Adrenal gland (tissue), 19 donors: ENCODE measurements at places on chromosomes 11 and 22.

- no peaks in the 10 kb centered on the region for H3K27me3 ChIP-seq
- no peak overlapping the region for H3K27ac ChIP-seq
- H3K4me3 ChIP-seq: no peak overlapping the region
- DNase-seq: no peak
- no peaks in the 10 kb centered on the region for H3K36me3 ChIP-seq
These were observed 380.1 kb upstream of the SYN3 start for GRCh38 chr22:33438273-33438672.

DNA sequence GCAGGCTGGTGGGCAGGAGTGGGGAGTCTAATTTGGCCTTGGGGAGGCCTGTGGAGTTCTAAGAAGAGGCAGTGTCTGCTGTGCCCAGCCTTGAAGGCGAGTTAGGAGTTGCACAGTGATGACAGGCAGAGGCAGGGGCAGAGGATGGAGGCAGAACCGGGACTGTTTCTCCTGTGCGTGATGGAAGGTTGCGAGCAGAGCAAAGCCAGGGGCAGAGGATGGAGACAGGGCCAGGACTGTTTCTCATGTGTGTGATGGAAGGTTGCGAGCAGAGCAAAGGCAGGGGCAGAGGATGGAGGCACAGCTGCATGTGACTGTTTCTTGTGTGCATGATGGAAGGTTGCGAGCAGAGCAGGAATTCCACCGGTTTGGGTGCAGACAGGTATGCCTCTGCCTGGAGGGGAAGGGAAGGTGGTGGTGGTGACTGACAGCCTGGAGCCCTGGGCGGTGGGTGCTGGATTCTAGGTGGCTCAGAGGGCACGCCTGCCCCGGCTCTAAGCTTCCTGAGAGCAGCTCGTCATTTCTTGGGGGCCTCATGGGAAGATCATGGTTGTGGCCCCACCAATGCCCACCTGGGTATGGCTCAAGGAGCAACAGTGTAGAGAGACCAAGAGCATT lies 8.7 kb downstream of the B4GALNT4 start:
- H3K4me3 ChIP-seq: no peak overlapping the region
- DNase-seq: no peak
- H3K36me3 ChIP-seq: no peaks in the 10 kb centered on the region

GRCh38 chr11:42462558-42463310 lies 849.1 kb upstream of the API5 start:
- no peak overlapping the region for H3K4me3 ChIP-seq
- H3K27ac ChIP-seq: no peak overlapping the region
- no peaks in the 10 kb centered on the region for H3K27me3 ChIP-seq
- no peak for DNase-seq
- H3K4me1 ChIP-seq: no peaks in the 10 kb centered on the region

DNA sequence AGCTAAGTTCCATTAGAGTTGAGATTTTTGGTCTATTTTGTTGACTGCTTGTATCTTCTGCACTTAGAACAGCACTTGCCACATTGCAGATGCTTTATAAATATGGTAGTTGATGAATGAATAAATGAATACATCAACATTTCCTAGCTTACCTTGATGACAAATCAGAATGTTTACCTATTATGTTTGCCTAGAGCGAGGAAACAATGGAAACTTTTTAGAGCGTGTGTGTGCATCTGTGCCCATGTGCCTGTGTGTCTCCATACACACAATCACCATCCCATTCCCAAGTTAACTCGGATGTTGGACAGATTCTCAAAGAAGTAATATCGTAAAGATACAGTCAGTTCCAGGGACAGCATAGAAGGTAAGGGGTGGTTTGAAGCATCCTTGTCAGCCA lies 139.1 kb downstream of the DBX1 start:
- no peak for DNase-seq
- H3K27me3 ChIP-seq: peaks cover 3% of the 10 kb centered on the region
- H3K27ac ChIP-seq: no peak overlapping the region

DNA sequence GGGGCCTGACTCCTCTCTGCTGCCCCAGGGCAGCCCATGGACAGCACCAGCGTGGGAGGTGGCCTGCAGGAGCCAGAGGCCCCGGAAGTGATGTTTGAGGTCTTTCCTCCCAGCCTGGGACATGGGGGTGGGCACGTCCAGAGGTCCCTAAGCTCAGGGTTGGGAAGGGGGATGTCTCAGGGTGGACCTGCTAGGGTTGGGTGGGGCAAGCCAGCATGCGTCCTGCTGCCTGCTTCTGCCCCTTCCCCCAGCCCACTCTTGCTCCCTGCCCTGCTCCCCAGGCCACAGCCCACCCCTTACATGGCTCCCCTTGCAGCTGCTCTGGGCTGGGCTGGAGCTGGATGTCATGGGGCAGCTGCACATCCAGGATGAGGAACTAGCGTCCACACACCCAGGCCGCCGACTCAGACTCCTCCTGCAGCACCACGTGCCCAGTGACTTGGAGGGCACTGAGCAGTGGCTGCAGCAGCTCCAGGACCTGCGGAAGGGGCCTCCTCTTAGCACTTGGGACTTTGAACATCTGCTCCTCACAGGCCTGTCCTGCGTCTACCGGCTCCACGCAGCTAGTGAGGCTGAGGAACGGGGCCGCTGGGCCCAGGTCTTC lies 1.3 kb downstream of the FAM180B start:
- H3K4me3 ChIP-seq: no peak overlapping the region
- no peaks in the 10 kb centered on the region for H3K4me1 ChIP-seq
- DNase-seq: peak; percentile 67
- peaks cover 9% of the 10 kb centered on the region for H3K27me3 ChIP-seq
- H3K36me3 ChIP-seq: no peaks in the 10 kb centered on the region

DNA sequence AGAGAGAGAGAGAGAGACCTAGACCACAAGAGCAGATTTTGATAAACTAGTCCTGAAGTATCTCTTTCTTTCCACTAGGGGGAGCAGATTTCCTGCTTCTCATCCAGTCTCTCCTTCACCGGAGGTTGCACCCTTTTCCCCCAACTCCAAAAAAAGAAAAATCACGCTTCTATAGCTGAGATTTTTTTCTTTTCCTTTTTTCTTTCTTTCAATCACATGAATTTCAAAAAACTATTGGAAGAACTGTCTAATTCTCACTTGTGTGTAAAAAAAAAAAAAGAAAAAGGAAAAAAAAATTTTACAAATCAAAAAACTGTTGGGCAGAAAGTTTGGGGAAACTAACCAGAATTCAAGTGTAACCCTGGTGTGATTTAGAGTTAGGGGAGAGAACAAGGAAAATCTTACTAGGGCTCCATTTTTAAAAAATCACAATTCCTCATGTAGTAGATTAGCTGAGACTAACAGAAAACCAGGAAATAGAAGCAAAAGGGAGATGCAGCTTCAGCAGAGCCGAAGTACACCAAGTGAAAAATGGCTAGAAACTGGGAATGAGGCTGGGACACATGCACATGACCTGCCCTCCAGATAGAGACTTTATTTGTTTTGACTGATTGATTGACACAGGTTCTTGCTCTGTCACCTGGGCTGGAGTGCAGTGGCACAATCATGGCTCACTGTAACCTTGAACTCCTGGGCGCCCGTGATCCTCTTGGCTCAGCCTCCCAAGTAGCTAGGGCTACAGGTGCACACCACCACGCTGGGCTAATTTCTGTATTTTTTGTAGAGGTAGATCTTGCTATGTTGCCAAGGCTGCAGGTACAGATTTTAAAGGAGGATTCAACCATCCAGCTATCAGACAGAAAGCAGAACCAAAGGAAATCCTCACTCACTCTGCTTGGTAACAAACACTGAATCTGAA lies 27.1 kb downstream of the SDHD start:
- no peaks in the 10 kb centered on the region for H3K4me1 ChIP-seq
- no peaks in the 10 kb centered on the region for H3K27me3 ChIP-seq
- no peak overlapping the region for H3K27ac ChIP-seq
- no peak for DNase-seq

DNA sequence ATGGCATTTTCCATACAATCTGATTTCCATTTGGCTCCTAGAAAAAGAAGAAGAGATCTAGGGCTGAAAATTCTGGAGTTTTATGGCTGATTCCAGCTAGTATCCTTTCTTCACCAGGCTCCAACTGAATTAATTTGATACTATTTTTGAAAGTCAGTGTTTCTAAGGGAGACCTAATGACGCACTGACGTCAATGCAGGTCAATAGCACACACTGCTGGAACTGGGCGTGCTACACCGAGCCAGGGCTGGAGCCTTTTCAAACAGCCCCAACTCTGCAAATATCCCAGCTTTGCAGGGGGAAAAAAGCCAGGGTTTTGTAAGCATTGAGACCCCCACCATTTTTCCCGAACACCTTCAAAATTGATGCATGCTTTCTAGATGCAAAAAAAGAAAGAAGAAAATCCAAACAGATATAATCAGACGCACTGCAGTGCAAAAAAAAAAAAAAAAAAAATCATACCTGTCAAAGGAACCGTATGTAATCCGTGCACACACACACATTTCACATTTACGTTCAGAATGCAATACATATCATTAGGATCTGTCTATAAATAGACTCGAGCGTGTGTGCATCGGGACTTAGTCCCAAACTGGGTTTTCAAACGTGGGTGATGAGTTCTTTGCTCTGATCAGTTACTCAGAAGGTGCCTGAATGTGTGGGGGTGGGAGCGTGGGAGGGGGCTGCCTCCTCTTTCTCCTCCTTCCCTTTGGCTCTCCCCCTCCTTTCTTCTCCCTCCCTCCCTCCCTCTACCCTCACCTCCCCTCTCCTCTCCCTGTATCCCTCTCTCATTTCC lies 124.5 kb upstream of the HSD17B12 start:
- no peaks in the 10 kb centered on the region for H3K36me3 ChIP-seq
- peaks cover 14% of the 10 kb centered on the region for H3K27me3 ChIP-seq
- H3K27ac ChIP-seq: peak overlapping the region; percentile 79
- peaks cover 12% of the 10 kb centered on the region for H3K4me1 ChIP-seq
- peak; percentile 87 for DNase-seq
- no peak overlapping the region for H3K4me3 ChIP-seq

DNA sequence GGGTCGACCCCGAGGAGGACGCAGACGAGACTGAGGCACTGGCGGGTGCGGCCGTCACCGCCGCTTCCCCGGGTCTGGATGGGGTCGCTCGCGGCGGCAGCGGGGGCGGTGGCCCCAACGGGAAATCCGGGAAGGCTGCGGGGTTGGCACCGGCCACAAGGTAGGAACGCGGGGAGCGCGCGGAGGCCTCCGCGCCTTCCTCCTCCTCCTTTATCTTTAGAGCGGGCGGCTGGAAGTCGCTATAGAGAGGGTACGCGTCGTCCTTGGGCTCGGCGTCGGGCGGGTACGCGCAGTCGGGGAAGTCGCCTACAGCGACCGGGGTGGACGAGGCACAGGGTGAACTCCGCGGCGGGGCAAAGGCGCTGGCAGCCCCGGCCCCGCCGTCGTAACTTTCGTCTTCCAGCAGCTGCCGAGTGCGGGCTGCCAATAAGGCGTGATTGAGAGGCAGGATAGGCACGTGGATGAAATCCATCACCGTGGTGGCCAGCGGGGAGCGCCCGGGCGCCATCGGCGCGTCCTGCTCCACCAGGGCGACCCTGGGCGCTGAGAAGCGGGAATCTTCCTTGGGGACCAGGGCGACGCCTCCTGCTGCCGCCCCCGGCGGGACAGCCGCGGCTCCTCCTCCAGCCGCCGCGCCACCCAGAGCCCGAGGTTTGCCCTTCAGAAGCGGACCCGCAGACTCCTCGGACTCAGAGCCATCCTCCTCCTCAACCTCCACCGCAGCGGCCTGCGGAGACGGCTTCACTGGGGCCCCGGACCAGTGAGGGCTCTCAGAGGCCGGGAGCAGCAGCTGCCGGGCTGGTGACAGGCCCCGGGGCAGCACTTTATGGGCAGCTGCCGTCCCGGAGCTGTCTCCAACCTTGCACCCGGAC lies 1.7 kb downstream of the PGR start:
- H3K27ac ChIP-seq: peak overlapping the region; percentile 52
- peak; percentile 25 for DNase-seq
- peaks cover 19% of the 10 kb centered on the region for H3K27me3 ChIP-seq
- H3K4me3 ChIP-seq: no peak overlapping the region
- no peaks in the 10 kb centered on the region for H3K4me1 ChIP-seq

DNA sequence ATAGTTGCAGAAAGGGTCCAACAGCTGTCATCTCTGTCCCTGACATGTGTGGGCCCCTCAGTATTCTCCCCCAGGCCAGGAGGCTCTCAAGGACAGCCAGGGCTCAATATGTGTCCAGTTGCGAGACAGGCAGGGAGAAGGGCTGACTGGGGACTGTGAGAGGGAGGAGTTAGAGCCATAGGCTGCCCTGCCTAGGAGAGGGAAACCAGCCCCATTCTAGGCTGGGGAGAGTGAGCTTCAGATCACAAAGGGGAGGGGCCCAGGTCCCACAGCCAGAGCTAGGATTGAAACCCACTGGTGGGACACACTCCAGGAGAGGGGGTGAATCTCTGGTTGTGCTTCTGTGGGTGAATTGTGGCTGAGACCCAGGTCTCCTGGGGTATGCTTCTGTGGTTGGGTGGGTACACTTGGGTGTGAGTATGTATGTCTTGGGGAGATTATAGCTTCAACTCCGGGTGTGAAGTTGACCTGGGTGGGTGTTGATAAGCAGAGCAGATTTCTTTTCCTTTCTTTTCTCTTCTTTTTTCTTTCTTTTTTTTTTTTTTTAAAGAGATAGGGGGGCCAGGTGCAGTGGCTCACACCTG lies 2.1 kb upstream of the CARNS1 start:
- no peaks in the 10 kb centered on the region for H3K36me3 ChIP-seq
- H3K27me3 ChIP-seq: peaks cover 34% of the 10 kb centered on the region
- H3K4me1 ChIP-seq: peaks cover 4% of the 10 kb centered on the region

DNA sequence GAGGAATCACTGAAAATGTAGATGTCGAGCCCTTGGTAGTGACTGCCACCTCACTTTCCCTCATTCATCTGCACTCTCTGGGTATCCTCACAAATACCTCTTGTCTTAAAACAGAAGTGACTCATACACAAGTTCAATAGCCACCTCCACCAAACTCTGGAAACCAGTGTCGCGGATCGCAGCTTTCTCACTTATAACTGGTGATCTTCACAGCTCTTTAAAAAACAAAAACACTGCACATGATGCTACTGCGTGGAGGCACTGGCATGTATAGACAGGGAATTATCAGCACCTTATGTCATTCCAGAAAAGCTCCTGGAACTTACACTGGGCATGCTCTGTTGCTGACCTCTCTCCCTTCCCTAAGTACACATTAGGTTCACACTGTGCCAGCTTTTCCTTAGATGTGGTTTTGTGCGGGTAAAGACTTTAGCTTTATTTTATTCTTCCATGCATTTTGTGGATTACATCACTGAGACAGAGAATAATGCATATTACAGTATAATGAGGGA lies 425.5 kb upstream of the CADM1 start:
- no peak for DNase-seq
- no peak overlapping the region for H3K27ac ChIP-seq
- no peak overlapping the region for H3K4me3 ChIP-seq

GRCh38 chr22:37229012-37229804 lies 14.9 kb downstream of the RAC2 start:
- H3K27me3 ChIP-seq: no peaks in the 10 kb centered on the region
- H3K27ac ChIP-seq: peak overlapping the region; percentile 47
- no peaks in the 10 kb centered on the region for H3K36me3 ChIP-seq
- peak; percentile 78 for DNase-seq
- H3K4me3 ChIP-seq: no peak overlapping the region

- H3K27me3 ChIP-seq: no peaks in the 10 kb centered on the region
- no peak overlapping the region for H3K27ac ChIP-seq
- no peak overlapping the region for H3K4me3 ChIP-seq
- DNase-seq: no peak
These were observed 1059.5 kb downstream of the FAM181B start for GRCh38 chr11:81674211-81674610.

GRCh38 chr22:42072606-42073330 lies 1.3 kb upstream of the PHETA2 start:
- peaks cover 29% of the 10 kb centered on the region for H3K4me1 ChIP-seq
- peaks cover under 1% of the 10 kb centered on the region for H3K36me3 ChIP-seq
- no peak for DNase-seq
- no peaks in the 10 kb centered on the region for H3K27me3 ChIP-seq
- H3K4me3 ChIP-seq: no peak overlapping the region
- H3K27ac ChIP-seq: no peak overlapping the region

- no peaks in the 10 kb centered on the region for H3K4me1 ChIP-seq
- no peak overlapping the region for H3K4me3 ChIP-seq
- no peak for DNase-seq
- H3K27ac ChIP-seq: no peak overlapping the region
- H3K27me3 ChIP-seq: no peaks in the 10 kb centered on the region
- no peaks in the 10 kb centered on the region for H3K36me3 ChIP-seq
These were observed 368.3 kb downstream of the SHANK2 start for GRCh38 chr11:70883973-70884623.
